ENCODE measurements at places on chromosomes 3 and 15.

- DNase-seq: no peak
These were observed 422.6 kb upstream of the ONECUT1 start for GRCh38 chr15:53212785-53213184.

DNA sequence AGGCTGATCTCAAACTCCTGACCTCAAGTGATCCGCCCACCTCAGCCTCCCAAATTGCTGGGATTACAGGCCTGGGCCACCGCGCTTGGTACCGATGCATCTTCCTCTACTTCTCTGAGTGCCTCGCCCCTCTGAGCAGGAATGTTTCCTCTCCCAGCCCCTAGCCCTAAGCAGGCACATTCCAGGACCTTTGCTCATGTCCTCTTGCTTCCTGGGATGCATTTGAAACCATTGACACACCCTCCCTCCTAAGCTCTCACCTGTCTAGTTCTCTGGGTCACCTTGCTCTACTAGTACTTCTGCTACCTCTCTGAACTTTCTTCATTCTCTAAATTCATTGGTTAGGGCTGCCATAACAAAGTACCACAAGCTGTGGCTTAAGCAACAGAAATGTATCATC, 17.9 kb upstream of the UACA start:
- DNase-seq: no peak

DNA sequence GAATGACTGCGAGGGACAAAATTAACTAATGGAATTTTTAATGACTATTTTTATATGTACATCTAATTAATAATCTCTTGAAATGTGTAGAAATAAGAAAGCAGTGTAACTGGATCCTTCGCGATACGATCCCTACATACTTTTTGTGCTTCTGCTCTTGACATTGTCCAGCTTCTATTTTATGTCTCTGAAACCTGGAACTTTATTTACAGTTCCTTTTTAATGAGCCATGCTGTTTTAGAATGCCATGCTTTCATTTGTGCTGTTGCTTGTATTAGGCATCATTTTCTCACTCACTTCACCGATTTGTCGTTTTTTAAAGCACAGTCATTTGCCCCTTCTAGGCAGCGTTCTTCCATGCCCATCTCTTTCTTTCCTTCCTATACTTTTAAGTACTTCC, 301.3 kb downstream of the EDEM1 start:
- DNase-seq: no peak

DNA sequence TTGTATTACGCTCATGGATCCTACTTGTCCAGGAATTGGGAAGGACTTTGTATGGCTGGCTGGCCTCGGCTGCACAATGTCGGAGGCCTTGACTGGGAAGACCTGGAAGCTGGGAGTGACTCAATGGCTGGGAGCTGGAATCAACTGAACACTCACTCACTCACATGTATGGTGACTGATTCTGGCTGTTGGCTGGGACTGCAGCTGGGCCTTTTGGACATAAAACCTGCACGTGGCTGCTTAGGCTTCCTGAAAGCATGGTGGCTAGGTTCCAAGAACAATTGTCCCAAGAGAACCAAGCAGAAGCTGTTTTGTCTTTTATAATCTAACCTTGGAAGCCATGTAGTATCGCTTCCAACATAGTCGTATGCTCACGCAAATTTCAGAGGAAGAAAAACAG, 38.0 kb upstream of the CMTM8 start:
- DNase-seq: no peak

DNA sequence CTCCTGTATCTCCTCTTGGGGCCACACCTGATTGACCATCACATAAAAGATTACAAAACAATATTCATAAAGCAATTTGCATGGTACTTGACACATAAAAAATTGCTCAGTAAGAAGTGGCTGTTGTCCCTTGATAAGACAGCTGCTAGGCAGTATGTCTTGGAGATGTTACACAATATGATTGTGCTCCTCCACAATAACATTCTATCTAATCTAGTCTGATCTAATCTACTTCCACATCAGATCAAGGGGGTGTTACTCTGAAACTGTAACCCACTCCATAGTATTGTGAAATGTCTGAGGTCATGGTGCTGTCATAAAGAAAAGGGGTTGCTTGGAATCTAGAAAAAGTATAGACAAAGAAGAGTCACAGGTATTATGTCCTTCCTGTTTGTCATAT, 23.4 kb upstream of the AQP9 start:
- DNase-seq: no peak

- DNase-seq: no peak
These were observed 2.7 kb downstream of the ARHGEF26 start for GRCh38 chr3:154123906-154124305.

- DNase-seq: no peak
These were observed 89.4 kb upstream of the ABHD17C start for GRCh38 chr15:80605591-80606150.

GRCh38 chr3:4645468-4645867, 152.3 kb downstream of the ITPR1 start:
- DNase-seq: no peak

DNA sequence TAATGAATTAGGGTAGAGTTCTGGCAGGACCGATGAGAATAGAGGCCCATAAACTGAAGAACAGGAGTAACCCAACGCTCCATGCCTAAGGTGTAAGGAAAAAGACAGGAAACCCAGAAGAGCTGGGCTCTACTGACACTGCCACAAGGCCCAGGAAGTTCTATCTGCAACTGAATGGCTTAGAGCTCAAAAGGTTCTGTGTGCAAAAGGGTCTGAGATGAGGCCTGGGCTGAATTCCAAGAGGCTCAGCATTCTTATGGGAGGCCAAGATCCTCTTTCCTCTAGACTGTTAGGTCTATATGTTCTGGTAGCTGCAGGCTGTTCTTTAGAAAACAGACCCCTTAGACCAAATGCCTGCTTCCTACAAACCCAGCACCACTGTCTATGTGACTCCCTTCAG, 30.5 kb upstream of the PRSS50 start:
- no peak for DNase-seq

DNA sequence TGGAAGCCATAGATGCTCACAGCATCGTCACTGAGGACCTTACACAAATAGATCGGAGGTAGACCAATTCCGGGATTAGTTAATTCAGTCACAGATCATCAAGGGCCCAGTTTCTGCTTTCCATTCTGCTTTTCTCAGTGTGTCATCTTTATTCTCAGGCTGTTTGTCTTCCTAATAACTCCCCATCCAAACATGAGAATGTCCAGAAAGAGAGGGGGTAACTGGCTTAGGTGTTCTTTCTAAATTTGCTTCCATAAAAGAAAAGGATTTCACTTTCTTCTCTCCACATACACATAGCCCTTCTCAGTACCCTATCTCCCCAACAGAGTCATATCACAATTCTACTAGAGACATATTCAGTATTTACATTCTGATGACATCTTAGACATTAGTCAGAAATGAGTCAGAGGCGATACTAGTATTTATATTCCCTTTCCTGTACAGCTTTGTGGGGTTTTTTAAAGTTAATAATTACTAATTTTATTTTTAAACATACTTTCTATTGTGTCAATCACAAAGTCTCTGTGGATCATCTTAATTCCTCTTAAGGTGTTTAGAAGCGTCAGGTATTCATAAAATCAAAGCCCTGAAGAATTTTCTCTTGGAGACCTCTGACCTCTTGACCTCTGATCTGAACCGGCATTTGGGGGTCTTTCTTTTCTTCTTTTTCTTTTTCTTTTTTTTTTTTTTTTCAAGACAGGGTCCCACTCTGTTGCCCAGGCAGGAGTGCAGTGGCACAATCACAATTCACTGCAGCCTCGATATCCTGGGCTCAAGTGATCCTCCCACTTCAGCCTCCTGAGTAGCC, 24.3 kb upstream of the IL12A start:
- DNase-seq: no peak

- no peak for DNase-seq
These were observed 8.7 kb downstream of the NPTN start for GRCh38 chr15:73624530-73624929.

DNA sequence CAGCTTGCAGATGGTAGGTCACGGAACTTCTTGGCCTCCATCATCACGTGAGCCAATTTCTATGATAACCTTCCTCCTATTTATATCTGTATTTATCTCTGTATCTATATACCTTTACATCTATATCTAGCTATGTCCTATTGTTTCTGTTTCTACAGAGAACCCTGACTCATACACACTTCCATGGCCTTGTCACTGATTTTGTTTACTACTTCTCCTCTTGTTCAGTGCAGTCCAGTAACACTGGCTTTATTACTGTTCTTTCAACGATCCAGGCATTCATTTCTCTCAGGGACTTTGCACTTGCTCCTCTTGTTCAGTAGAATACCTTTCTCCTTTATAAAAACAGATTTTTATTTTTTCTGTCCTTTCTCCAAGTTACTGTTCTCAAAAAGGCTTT, 937.0 kb upstream of the ALCAM start:
- DNase-seq: no peak

- no peak for DNase-seq
These were observed 29.4 kb downstream of the PGPEP1L start for GRCh38 chr15:98978153-98978552.

DNA sequence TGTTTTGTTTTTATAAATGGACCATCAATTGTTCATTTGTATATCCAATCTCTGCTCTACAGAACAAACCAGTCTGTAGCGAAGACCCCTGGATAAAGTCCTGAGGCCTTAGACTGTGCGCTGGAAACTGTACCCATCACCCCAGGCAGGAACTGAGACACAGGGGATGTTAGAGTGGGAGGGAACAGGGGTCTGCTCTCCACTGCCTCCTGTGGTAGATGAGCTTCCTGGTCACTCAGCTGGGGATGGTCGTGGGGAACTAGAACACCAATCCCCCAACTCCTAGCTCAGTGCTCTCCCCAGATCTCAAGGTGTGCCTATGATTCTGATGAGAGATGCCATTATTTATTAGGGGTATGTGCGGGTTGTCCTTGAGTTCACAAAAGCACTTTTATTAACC, 340.2 kb upstream of the IGF1R start:
- no peak for DNase-seq

GRCh38 chr3:52896151-52896550, 1.2 kb downstream of the STIMATE start:
- DNase-seq: no peak

DNA sequence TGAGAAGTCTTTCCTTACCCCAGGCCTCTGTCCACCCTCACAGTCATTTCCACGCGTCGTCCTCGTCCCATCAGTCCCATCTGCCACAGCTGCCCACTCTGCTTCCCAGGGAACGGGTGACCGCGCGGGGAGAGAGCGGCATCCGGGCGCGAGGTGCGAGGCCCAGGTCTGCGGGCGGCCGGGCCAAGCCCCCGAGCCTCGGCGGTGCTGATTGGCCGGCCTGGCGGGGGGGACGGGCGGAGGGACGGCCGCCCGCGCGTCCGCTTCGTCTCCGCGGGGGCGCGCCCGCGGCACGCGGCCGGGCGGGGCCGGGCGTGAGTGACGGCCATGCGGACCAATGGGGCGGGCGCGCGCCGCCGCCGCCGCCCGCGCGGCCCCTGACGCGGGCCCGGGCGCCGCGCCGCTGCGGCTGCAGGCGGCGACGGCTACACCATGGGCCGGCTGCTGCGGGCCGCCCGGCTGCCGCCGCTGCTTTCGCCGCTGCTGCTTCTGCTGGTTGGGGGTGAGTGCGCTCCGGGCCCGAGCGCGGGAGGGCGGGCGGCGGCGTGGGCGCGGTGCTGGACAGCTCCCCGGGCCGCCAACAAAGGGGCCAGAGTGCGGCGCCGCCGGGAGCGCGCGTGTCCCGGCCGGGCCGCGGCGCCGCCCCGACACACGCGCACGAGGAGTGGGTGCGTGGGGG, at the start of gene PODXL2:
Gene PODXL2, plus strand, starts transcription at position 398 of the 679 bp plus-strand sequence. Its CDS starts 35 bp downstream, at position 433.
- peak; percentile 15 for DNase-seq

- DNase-seq: no peak
These were observed 4.6 kb downstream of the TPM1 start for GRCh38 chr15:63046917-63047760.

DNA sequence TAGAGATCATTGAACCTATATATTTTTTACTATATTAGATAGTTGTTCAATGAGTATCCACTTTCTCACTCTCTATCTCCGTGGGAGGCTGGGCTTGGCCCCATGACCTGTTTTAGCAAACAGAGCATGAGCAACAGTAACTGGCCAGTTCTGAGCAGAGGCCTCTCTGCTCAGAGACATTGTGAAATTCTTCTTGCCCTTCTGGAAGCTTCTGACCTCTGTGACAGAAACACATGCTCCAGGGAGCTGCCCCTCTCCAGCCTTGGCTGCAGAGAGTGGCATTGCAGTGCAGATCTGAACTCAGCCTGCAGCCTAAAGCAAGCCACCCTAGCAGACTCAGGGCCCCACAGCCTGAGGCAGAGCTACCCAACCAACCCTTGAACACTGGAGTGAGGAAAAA, 20.5 kb downstream of the FAM240A start:
- no peak for DNase-seq
